Activated CD4-positive, alpha-beta T cell treated with anti-CD3 and anti-CD28 coated beads for 4 hours (primary cell): ENCODE measurements at places on chromosomes 7 and 10.

DNA sequence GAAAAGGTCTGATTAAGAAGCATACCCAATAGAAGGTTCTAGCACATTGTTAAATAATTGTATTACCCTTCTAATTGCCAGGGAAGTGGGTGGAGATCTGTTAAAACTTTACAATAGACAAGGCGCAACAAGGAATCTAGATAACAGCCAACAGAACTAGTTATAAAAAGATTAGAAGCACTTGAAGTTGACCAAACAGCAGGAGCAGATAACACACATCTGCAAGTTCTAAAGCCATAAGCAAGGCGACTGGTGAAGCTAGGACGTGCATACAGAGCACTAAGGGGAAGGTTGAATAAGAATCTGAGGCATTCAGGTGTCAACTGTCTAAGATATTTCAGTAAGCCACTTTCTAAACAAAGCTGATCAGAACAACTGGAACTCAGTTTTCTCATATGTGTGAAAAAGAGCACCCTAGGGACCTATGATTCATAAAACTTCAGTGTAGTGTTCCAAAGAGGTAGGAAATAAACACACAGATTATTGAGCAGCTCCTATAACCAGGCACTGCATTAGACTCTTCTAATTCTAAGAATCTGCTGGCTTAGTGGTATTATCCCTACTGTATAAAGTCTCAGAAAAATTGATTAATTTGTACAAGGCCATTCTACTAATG lies 111.2 kb downstream of the SAMD9 start:
- DNase-seq: no peak

- no peak for DNase-seq
These were observed 9.1 kb upstream of the DENND2A start for GRCh38 chr7:140649556-140650205.

DNA sequence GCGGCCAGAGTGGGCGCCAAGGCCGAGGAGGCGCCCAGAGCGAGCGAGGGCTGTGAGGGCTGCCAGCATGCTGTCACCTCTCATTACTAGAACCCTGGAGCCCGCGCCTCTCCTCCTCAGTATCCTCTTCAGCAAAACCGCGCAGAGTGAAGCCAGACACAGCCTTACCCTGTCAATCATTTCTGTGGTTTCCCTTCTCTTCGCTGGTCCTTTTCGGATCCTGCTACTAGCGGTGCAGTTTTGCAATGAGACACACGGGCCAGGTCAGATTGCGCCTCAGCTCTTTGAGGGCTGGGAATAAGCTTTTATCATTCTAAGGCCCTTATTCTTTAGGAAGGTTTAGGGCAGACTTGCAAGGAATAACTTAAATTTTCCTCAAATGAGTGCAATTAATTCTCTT lies 55.5 kb upstream of the FAM171A1 start:
- DNase-seq: no peak

DNA sequence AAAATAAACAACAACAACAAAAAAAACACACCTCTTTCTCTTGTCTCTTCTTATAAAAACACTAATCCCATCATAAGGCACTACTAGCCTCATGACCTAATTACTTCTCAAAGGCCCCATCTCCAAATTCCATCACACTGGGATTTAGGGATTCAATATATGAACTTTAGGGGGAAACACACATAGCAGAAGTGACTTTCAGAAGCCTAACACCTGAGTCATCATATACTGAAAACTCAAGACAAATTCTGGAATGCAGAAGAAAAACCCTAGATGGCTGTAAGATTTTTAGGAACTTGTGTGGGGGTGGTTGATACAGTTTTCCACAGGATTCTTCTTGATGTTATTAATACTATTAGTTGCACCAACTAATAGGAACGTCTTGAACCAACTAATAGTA lies 33.7 kb upstream of the CSTF2T start:
- no peak for DNase-seq

DNA sequence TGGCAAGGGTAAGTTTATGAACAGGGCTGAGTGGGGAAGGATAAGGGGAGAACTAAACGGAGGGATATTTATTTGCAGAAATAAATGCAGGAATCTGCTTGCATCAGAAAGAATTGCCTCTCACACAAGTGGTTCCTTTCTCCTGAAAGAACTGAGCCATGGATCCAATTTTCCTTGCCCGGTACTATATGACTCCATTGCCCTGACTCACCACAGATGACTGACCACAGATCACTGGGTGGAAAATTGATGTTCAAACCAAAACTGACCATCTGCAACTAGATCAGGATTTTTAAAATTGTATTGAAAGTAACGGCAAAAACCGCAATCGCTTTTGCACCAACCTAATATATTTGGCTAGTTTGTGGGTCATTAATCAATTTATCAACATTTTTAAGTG lies 6.2 kb upstream of the MACC1 start:
- no peak for DNase-seq

DNA sequence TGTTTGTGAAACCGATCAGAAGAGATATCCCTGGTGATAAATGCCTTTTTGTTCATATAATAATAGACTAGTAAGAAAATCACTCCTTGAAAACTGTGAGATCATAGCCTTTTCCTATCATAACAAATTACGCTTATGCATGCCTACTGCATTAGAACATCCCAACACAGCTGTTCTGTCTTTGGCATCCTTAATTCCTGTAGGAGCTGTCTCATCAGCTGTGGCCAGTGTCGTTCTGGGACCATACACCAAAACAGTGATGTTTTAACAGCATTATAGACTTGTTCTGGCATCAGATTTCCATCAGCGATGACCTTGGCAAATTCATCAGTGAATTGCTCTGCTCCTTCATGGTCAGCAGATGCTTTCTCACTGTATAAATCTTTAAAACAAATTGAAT lies 423.6 kb upstream of the LRGUK start:
- DNase-seq: no peak

GRCh38 chr10:49231086-49231820 lies 43.1 kb upstream of the TMEM273 start:
- no peak for DNase-seq

- no peak for DNase-seq
These were observed 354.6 kb downstream of the SDK1 start for GRCh38 chr7:3655635-3656034.
